ENCODE measurements at places on chromosomes 12 and 14.

DNA sequence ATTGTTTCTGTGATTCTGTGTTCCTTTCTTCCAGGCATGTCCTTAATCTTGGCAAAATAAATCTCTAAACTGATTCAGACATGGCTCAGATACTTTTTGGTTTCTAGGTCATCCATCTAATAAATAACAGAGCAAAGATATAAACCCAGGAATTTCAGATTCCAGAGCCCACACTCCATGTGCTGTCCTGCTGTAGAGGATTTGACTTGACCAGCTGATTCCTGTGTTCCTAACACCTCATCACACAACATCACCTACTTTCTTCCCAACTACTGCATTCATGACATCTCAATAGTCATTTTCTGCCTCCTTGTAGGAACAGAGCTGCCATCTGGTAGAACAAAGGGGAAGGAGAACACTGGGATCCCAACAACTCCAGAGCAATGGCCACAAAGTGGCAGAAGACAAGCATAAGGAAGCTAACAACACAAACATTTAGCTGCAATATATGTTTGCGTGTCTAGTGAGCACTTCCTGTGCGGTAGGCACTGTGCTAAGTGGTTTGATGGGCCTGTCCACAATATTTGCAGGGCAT lies 91.9 kb upstream of the OVCH1 start:
- DNase-seq = no peak

GRCh38 chr14:22510527-22511110 lies 78.4 kb downstream of the DAD1 start:
- DNase-seq = no peak

GRCh38 chr12:2456813-2457186 lies 338.0 kb upstream of the FKBP4 start:
- DNase-seq = no peak

DNA sequence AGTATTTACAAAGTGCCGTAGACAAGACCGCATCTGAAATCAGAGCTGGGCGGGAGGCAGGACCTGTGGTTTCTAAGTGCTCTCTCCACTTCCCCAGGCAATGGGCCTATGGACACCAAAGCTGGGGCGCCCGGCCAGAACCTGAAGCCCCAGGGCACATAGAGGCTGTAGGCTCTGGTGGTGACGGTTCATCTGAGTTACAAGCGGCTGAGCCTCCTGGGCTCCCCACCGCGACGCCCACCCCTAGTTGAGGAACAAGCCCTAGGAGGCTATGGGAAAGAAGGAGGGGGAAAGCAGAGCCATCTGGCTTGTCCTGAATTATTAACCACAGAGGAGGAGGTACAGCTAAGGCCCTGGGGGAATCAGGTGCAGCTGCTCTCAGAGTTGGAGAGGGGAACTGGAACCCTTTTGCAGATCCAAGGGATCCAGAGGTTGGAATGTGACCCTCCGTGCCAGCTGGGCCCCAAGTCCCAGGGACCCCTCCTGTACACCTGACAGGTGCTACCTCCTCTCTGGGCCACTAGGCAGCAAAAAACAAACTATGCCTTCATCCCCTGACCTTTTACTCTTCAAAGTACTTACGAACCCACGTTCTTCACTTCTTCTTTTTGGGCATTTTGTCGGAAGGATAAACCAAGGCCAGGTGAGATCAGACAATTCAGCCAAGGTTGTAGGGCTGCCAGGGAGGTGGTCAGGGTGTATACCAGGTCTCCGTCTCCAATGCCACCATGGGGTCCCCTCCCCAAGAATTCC lies 77.2 kb downstream of the ARL6IP4 start:
- no peak for DNase-seq

DNA sequence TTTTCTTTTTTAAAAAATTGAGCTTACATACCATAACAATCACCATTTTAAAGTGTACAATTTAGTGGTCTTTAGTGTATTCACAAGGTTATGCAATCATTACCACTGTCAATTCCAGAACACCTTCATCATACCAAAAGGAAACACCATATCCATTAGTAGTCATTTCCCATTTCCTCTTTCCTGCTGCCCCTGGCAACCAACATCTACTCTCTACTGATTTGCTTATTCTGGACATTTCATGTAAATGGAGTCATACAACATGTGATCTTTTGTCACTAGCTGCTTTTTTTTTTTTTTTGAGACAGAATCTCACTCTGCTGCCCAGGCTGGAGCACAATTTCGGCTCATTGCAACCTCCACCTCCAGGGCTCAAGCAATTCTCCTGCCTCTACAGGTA lies 66.8 kb upstream of the CFL2 start:
- no peak for DNase-seq

GRCh38 chr12:69070319-69071090 lies 137.5 kb upstream of the CPM start:
- DNase-seq = peak; percentile 6

All from bone marrow (tissue), 2 donors.